ENCODE measurements at places on chromosomes 1 and 21.

DNA sequence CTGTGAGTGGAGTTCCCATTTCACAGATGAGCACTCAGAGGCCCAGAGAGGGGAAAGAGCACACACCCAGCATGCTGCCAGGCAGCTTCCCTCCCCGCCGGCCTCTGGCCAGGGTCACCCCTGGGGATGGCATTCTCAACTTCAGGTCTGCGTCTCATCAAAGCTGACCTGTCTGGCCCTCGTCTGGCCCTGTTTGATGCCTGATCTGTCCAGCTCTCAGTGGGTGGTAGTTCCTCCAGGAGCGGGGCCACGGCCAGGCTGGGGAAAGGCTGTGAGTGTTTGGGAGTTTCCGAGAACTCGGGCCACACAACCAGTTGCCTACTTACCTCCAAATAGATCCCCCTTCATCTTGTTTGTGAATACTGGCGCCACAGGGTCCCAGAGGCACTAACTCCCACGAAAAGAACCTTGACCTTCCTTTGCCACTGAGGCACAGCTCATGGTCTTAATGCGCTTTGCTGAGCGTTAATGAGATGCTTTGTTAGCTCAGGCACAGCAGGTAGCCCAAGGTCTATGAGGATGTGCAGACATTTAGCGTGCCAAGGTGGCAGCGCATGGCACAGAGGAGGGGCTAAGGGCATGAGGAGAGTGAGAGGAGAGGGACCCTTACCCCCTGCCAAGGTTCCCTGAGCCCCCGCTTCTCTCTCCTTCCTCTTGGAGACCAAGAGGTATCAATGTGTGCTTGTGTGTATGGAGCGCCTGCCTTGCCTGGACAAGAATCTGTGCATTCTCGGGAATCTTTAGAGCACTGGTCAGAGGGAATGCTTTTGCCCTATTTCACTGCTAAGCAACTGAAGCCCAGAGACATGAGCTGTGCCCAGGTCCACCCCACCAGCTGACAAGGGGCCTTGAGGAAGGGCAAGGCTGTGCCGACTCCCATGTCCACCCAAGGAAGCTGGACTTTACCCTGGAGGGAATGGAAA lies 61.2 kb downstream of the DISP3 start:
- no peak for DNase-seq

- DNase-seq, result no peak
These were observed 79.9 kb upstream of the LAMC2 start for GRCh38 chr1:183106166-183106565.

GRCh38 chr1:21869620-21870121 lies 57.6 kb downstream of the LDLRAD2 start:
- DNase-seq, result no peak

GRCh38 chr1:111032295-111032897 lies 68.7 kb upstream of the LRIF1 start:
- DNase-seq, result peak; percentile 2

GRCh38 chr1:1085171-1085841 lies 11.2 kb upstream of the RNF223 start:
- no peak for DNase-seq

- DNase-seq, result no peak
These were observed 28.7 kb downstream of the RCSD1 start for GRCh38 chr1:167658574-167659328.

DNA sequence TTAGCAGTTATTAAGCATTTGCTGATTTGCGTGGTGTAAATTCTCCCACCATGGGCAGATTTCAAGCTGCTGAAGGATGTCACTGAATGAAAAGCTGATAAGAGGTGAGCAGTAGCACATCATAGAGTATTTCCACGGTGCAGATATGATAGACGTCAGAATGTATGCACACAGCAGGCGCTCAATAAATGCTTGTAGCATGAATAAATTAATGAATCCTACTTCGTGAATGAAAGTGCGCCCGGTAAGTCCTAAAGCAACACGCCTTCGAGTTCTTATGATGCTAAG lies 510 bp upstream of the UBIAD1 start:
- DNase-seq, result no peak

- no peak for DNase-seq
These were observed 59.9 kb downstream of the WARS2 start for GRCh38 chr1:119080586-119080985.

GRCh38 chr1:20551945-20552727 lies at the start of gene FAM43B:
TSS of gene FAM43B (plus strand) at chr1:20552573. CDS start at chr1:20552974, 401 bp downstream.
- DNase-seq, result no peak

GRCh38 chr1:162364498-162364897 lies 12.2 kb downstream of the SPATA46 start:
- DNase-seq, result no peak

GRCh38 chr1:33339413-33339812 lies 18.5 kb upstream of the A3GALT2 start:
- no peak for DNase-seq

- DNase-seq, result no peak
These were observed 19.3 kb downstream of the MIIP start for GRCh38 chr1:12038356-12039163.

DNA sequence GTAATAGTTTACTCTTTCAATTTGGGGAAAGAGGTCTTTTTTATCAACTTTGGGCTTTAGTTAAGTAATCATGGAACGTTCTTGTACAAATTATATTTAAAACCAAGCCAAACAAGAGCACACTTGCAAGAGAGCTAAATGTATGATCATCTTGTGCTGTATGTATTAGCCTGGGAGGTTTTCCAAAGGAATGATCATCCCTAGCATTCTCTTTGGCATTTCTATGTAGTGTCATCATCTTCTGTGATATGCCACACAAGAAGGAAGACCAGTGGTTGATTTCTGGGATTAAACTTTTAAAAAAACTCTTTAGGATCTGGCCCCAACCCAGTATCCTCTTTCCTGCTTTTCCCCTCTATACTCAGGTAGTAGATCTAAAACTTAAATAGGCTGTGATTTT lies 38.4 kb upstream of the KCNQ4 start:
- no peak for DNase-seq

DNA sequence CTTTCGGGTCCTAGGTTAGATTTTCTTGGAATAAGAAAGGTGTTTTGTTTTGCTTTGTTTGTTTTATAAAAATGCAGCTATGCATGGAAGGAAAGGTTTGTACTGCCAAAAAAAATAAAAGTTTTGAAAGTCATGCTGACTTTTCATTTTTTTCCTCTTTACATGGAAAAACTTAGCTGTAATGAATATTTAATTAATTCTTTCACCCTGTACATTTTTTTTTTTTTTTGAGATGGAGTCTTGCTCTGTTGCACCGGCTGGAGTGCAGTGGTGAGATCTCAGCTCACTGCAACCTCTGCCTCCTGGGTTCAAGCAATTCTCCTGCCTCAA lies 48.7 kb downstream of the NENF start:
- no peak for DNase-seq

DNA sequence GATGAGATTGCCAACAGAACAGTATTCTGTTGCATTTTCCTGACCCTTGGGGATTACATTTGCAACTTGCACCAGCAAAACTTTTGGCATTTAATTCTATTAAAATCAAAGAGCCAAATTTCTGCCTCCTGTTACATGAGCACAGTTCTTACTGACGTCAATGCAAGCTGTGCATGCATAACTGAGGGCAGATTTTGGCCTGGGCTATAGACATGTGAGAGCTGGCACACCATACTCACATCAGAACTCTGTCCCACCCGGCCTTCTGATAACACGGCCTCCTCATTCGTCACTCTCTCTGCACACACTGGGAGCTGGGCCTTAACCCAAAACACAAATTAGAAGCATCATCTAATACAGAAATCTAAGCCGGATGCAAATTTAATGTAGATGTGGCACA lies 31.5 kb downstream of the PAPPA2 start:
- no peak for DNase-seq

DNA sequence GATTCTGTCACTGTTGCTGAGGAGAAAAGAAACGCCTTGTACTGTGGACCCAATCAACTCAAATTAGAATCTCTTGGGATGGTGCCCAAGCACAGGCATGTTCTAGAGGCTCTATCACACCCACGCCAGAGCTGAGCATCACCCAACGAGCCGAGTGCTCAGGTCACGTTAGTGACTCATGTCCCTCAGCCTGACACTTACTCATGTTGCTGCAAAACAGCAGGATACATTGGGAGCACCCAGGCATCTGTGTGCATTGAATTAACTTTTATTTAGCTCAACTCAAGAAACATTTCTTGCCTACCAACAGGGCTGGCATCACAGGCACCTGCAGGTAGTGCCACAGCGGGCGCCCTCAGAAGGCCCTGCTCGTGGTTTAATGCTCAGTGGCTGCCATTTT lies 149.8 kb downstream of the ETS2 start:
- no peak for DNase-seq

DNA sequence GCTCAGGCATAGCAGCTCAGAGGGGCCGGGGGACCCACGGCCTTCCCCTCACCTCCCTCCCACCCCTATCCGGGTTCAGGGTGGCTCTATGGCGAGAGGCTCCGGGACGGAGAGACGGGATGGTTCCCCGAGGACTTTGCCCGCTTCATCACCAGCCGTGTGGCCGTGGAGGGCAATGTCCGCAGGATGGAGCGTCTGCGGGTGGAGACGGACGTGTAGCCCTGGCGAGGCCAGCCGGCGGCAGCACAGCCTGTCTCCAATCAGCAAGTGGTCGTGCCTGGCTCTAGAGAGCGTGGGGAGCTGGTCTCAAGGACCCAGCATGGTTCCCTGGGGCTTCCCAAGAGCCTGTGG lies 25.9 kb downstream of the ARHGEF16 start:
- DNase-seq, result no peak

DNA sequence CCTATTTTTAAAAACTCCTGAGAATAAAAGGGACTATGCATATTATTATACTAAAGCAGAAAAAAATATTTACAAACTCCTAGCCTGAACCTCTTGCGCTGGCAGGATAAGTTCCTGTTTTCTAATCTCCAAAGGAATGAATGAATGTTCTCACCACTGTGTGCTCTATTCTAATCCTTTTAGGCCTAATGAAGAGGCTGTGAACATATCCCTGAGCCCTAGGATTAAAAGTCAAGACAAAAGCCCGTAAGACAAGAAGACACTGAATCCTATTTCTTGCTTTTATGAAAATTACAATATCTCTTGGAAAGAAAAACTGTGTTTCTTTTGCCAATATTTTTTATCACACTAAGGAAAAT lies 317.5 kb downstream of the HHAT start:
- DNase-seq, result no peak

DNA sequence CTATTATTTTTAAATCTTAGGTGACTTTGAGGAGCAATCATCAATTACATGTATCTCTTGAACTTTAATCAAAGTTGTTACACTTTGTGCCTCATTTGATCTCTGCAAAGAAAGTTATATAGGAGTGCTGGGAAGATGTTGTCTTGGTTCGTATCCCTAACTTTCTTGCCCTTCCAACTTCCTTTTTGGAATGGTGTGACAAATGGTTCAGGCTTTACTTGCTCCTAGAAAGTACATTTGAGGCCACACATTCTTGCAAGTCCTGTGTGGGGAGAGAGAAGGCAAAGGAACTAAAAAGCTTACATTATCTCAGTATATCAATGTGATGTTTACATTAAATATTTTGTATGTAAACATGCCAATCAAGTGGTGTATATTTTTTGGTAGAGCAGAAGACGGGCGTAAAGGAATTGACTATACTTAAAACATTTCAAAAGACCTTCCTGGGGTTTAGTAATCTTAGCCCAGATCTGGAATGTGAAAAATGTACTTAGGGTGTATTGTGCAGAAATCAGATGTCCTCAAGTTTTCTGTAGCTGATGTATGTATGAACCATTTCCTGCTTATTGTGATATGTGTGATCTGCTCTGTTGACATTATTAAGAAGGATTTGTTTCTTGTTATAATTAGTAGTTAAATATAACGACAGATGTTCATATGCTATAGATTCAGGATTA lies 59.2 kb downstream of the USP25 start:
- DNase-seq, result no peak

DNA sequence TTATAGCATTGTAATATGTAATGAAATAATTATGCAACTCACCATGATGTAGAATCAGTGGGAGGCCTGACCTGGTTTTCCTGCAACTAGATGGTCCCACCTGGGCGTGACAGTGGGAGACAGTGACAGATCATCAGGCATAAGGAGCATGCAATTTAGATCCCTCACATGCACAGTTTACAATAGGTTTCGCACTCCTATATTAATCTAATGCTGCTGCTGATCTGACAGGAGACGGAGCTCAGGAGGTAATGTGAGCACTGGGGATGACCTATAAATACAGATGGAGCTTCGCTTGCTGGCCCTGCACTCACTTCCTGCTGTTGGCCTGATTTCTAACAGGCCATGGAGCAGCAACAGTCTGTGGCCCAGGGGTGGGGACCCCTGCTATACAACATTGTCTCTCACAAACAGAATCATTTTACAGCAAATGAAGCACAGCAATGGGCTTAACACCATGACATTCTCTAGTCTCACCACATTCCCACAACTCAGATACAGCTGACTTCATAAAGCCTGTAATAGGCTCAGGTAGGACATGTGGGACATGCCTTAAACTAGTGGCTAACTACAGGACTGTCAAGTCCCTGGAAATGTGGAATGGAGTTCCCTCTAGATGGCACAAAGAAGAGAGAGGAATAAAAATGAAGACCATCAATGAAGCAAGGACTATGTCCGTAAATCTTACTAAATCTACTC lies 40.7 kb upstream of the SLC5A9 start:
- DNase-seq, result no peak

GRCh38 chr1:23288671-23289070 lies 55.4 kb downstream of the HNRNPR start:
- no peak for DNase-seq

GRCh38 chr1:46192171-46192570 lies 6.1 kb downstream of the POMGNT1 start:
- DNase-seq, result no peak

- DNase-seq, result no peak
These were observed 2.6 kb downstream of the COL16A1 start for GRCh38 chr1:31701091-31701736.

GRCh38 chr1:227333423-227333822 lies 15.1 kb upstream of the CDC42BPA start:
- no peak for DNase-seq

- no peak for DNase-seq
These were observed 3.7 kb upstream of the SAMD11 start for GRCh38 chr1:920010-920409.

- no peak for DNase-seq
These were observed 78.8 kb upstream of the IPO9 start for GRCh38 chr1:201750120-201750519.

DNA sequence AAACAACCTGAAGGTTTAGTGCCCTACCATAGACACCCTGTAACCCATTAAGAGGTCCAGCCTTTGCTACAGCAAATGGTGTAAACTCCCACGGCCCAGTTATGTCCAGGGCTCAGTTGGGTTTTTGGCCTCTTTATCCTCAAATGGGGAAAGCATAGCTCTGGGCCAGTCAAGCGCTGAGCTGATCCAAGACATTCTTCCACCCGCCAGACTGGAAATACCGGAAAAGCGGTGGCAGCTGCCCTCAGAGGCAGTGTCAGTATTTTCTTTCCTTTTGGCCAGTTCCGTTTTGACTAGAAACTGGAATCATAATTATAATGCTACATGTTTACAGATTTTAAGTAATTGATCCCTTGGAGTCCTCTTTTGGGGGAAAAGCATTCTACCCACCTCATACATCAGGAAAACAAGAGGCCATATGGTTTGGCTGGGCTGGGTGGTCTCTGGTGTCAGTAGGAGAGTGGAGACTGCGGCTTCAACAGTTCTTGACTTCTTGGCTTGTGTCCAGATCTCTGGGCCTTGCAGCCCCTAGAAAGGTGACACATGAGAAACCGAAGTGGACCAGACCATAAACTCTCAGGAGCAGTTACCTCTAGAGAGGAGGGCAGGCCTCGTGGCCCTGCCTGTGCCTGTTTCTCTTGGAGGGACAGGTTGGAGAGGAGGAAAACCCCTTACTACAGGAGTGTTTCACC lies 30.2 kb upstream of the CLDN14 start:
- no peak for DNase-seq
